ENCODE measurements at places on chromosomes 1 and 21.

DNA sequence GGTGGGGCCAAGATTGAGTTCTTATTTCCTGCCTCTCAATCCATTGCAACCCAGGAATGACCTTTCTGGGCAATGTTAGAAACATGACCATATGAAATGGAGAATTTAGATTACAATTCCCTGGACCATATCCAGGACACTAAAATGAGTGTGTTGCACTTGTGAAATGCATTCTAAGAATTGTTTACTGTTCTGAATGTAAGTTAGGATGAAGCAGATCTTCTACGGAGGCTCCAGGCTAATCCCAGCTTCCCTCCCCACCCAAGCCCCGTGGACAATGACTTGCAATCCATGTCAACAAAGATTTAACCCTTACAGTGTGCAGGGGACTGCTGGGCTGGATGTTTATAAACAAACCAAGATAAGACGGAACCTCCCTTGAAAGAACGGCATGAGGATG, 31.7 kb upstream of the HAO2 start:
- DNase-seq, result no peak

DNA sequence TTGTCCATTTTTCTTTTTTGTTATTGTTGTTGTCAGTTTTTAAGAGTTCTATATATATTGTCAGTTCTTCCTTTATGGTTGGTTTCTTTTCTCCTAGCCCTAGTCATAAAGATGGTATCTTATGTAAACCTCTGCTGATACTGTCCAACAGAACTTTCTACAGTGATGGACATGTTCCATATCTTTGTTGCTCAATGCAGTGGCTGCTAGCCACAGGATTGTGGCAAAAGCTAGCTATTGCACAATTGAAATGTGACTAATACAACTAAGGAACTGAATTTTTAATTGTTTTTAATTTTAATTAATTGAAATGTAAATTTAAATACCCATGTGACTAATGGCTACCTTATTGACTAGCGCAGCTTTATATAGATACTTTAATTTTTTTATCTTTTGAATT, 411.8 kb upstream of the PTBP2 start:
- DNase-seq, result no peak

- DNase-seq, result peak; percentile 38
Measured at GRCh38 chr1:11784993-11785769, 20.6 kb downstream of the MTHFR start.

- DNase-seq, result no peak
Measured at GRCh38 chr1:88079036-88079435, 605.0 kb upstream of the PKN2 start.

DNA sequence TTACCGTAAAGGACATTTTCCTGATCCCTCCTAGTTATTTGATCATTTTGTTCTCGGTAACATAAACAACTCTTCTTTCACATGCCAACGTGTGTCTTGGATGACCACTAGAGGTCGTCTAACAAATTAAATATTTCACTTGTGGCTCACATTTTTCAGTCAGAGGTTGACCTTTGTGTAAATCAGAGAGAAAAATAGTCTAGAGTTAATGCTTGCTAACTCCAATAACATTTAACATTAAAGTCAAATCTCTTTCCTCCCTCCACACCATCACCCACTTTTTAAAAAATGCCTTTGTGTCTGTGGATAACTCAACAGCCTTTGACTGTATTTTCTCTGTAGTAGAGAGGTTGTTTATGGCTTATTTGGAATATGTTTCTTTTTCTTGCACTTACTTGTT, 220.5 kb upstream of the B3GALT2 start:
- peak; percentile 64 for DNase-seq

DNA sequence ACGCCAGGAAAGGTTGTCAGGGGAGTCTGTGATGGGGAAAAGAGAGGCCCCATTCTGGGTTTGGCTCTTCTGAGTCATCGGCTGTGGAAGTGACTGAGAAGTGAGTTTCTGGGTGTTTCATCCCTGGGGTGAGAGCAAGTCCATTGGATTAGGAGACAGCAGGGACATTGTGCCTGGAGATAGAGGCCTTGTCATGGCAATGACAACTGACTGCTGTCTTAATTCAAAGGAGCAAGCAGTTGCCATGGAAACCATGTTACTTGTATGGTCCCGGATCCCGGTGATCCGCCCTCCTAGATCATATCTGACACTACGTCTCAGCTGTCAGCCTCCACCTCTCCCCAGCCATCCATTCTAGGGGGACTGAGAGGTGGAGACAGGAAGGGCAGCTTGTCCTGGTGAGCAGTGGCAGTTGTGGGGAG, 34.4 kb downstream of the KIAA0040 start:
- no peak for DNase-seq

GRCh38 chr1:230145953-230146476, 79.0 kb downstream of the GALNT2 start:
- DNase-seq, result no peak

DNA sequence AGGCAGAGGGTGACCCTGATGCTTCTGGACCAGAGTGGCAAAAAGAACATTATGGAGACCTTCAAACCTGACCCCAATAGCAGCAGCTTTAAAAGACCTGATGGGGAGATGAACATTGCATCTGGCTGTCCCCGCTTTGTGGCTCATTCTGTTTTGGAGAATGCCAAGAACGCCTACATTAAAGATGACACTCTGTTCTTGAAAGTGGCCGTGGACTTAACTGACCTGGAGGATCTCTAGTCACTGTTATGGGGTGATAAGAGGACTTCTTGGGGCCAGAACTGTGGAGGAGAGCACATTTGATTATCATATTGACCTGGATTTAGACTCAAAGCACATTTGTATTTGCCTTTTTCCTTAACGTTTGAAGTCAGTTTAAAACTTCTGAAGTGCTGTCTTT, 45.8 kb downstream of the TRAF5 start:
- no peak for DNase-seq

DNA sequence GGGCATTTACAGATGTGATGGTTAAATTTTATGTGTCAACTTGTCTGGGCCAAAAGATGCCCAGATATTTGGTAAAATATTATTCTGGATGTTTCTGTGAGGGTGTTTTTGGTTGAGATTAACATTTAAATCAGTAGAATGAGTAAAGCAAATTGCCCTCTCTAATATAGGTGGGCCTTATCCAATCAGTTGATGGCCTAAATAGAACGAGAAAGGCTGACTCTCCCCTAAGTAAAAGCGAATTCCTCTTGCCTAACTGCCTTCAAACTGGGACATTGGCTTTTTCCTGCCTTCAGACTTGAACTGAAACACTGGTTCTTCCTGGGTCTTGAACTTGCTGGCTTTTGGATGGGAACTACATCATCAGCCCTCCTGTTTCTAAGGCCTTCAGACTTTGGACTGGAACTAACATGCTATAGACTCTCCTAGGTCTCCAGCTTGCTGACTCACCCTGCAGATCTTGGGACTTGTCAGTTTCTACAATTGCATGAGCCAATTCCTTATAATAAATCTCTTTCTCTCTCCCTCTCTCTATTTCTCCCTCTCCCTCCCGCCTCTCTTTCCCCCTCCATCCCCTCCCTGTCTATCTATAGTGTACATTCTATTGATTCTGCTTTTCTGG, 10.2 kb upstream of the NAV1 start:
- no peak for DNase-seq

DNA sequence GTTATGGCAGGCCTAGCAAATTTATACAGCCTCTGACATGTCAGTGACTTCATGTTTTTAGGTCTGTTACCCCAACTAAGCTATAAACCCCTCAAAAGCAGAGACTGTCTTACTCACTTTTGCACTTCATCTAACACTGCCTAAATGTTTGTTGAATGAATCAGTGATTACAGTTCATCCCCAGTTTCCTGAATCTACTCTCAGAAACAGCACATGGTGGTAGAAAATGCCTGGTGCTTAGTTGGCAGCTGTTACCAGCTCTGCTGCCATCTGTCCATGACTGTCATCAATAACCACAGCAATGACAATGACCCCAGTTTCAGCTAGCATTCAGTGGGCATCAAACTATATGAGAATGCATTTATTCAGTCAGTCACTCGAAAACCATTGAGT, 110.5 kb upstream of the SERBP1 start:
- DNase-seq, result no peak

DNA sequence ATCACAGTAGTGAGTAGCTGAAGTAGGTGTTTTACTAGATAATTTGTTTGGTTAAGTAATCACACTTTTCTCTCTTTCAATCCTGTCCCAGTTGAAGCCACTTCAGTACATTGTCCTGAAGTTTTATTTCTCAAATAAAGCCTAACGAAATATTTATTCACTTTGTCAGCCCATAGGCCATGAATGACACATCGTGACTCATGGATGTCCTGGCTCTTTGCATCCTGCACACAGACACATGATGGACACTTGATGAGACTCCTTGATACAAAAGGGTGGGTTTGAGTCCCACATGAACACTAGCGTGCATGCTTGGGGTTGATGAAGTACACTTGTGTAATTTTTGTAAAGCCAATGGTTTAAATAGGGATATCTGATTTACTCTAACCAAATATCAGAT, 22.7 kb upstream of the LAMC2 start:
- no peak for DNase-seq

DNA sequence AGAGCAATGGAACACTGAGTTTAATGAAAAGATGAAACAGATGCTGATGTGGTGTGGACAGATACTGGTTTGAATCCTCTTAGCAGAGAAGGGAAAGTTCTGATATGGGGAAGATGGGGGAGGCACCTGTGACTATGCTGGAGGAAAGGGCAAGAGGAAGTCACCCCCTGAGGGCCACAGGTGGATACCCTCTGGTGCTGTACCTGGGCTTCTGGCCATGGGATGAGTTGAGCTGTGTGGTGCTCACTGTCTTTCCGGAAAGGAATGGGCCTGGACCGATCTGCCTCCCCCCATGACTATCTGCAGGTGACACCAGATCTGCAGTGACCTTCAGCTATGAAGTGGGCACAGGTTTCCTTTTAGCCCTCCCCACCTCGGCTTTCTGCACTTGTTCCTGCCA, 52.4 kb downstream of the IER5 start:
- no peak for DNase-seq
